Stimulated activated CD8-positive, alpha-beta memory T cell treated with anti-CD3 and anti-CD28 coated beads, Interleukin-7, amount 100 ng/mL, for 1 hour (primary cell): ENCODE measurements at places on chromosomes 7 and 10.

GRCh38 chr7:85167636-85168035 is 19.2 kb downstream of the SEMA3D start:
- no peak for DNase-seq

- DNase-seq: no peak
Measured at GRCh38 chr10:124879136-124879535, 62.8 kb upstream of the ZRANB1 start.

GRCh38 chr7:158645842-158646241 is 58.2 kb upstream of the PTPRN2 start:
- DNase-seq: no peak

- no peak for DNase-seq
Measured at GRCh38 chr7:50068850-50069551, 24.0 kb downstream of the ZPBP start.

DNA sequence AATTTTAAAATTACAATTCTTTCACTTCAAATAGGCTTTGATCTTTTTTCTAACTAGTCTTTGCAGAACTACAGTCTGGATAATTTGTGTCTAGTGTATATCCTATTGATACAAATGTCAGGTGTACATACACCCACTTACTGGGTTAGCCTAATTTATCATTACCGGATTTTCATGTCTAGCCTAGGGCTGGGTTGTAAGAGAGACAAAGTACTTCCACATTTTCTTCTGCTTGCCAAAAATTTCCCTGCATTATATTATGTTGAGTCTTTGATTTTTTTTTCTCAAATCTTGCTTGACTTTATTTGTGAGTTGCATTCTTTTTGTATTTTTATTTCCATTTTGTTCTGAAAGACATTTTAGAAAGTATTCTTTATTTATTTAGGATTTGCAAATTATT is 284.8 kb upstream of the FZD8 start:
- DNase-seq: no peak

DNA sequence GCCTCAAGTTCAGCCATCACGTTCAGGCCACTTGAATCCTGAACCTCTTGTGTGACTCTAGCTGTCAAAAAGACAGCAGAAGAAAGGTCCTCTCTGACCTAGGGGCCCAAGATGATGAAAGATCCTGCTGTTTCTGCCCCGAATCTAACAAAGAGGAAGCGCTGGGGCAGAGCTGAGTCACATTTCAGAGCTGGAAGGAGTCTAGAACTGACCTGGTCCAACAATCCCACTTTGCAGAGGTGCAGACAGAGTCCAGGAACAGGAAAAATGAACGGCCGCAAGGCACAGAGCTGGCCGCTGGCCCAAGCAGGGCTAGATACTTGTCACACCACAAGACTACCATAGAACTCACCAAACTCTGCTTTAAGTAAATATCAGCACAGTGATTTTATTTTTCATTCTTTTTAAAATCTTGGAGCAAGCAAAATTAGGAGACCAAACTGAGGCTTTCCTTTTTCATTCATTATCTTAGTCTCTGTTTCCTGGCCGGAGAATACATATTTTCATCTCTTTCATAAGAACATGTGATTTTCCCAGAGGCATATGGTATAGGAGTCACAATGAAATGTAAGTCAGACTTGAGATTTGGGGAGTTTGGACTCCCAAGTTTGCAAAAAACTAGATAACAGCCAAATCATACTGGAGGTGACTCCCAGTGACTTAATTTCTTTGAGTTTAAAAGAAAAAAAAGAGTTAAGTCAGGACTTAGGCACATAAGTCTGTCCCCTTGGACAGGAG is 52.8 kb downstream of the CHST15 start:
- no peak for DNase-seq

GRCh38 chr10:27529010-27529783 is 25.1 kb downstream of the RAB18 start:
- DNase-seq: no peak

GRCh38 chr10:55374060-55374459 is 573.0 kb upstream of the PCDH15 start:
- DNase-seq: no peak

GRCh38 chr10:75367021-75367487 is 34.5 kb downstream of the ZNF503 start:
- DNase-seq: no peak

- no peak for DNase-seq
Measured at GRCh38 chr7:40348126-40348728, 213.4 kb downstream of the SUGCT start.

- DNase-seq: no peak
Measured at GRCh38 chr10:101040061-101040460, 9.0 kb downstream of the SFXN3 start.

GRCh38 chr7:16491148-16491547 is 25.6 kb upstream of the SOSTDC1 start:
- no peak for DNase-seq

- DNase-seq: no peak
Measured at GRCh38 chr10:124318076-124318475, 100.6 kb downstream of the OAT start.

DNA sequence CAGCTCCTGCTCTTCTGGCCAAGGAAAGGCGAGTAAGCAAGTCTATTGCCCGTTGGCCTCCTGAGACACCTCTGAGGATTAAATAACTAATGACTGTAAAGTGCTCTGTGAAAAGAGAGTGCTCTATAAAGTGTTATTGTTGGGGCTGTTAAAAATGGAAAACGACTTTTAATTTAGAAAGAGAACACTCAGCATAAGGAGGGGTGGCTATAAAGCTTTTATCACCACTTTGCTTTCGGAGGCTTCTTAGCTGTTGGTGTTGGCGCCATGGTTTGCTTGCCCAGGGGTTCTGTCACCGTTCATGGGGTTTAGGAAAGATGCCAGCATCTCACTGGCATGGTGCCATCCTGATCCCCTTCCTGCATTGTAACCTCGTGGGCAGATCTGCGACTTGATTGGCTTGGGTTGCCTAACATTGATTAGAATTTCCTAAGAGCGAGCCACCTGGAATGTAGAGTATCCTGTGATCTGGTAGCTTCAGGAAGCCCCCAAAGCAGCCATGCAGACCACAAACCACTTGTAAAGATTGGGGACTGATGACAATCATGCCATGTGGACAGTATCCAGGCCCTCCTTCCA is 509.9 kb downstream of the LRMDA start:
- no peak for DNase-seq

- DNase-seq: no peak
Measured at GRCh38 chr10:70786799-70787415, 1.7 kb upstream of the TBATA start.

DNA sequence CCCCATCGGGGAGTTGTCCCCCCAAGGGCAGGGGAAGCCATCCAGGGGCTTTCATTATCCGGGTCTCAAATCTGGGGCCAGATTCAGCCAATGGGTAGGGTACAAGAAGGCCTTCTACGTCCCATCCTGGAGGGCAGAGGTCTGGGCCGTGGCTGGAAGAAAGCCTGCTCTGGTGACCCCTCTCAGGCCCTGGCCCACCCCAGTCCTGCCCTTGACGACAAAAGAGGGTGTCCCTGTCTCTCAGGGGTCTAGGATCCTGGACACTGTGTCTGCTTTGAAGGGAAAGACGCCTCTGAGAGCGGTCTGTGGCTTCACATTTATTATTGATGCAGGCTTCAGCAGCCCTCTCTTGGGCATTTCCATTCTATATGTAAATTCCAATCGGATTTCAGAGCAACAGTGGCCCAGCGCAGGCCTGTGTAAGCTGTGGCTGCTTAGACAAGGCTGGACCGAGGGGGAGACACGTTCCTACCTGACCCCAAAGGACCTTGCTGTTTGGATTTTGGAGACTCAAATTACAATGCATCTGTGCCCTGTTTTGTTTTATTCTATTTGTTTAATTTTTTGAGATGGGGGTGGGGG is 83.2 kb upstream of the BAIAP2L1 start:
- no peak for DNase-seq

DNA sequence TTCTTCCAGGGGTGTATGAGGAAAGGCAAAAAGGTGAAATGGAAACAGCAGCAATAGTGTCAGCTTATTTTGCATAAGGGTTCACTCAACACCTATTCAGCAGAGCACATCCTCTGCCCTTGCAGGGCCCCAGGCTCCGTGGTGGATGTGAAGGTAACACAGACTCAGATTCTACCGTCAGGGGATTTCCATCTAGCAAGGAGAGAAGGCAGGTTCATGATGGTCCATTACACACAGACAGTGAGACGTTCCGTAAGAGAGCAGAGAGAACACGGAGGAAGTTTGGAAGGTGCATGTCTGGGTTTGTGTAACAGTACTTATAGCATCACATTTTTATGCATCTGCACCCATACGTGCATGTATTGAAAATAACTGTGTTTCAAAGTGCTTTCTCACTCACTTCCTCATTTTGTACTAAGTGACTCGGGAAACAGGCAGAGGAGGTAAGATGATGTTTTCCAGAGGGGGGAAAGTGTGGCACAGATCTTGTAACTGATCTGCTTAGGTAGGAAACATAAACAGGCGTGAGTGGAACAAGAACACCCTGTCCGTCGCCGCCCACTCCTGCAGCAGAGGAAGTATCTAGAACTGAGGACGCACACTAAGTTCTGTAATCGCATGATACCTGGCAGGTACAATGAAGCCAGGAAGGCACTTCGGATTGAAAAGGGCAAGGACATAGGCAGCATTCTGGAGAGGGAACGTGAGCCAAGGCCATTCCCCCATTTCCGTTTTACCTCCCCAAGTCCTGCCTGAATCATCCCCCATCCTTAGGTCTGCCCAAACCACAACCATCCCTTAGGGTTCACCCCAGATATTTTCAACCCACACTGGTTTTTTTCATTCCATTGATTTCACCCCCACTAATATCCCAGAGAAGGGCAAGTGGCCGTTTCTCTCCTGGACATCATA is 1.0 kb upstream of the ENO4 start:
- DNase-seq: no peak

DNA sequence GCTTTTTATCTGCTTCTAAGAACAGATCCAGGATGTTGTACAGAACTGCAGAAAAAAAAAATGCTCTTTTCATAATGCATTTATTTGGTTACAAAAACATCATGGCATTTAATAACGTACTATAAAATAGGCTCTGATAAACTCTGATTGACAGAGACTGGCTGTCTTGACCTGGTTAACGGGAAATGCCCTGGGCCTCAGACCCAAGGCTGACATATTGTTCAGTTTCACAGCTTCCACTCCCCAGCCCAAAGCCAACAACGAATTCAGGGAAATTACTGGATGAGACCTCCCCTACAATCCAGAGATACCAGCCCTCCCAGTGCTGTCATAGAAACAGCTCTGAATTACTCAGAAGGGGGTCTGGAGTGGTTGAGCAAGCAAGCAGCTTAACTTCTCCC is 260.1 kb downstream of the CREB5 start:
- no peak for DNase-seq

DNA sequence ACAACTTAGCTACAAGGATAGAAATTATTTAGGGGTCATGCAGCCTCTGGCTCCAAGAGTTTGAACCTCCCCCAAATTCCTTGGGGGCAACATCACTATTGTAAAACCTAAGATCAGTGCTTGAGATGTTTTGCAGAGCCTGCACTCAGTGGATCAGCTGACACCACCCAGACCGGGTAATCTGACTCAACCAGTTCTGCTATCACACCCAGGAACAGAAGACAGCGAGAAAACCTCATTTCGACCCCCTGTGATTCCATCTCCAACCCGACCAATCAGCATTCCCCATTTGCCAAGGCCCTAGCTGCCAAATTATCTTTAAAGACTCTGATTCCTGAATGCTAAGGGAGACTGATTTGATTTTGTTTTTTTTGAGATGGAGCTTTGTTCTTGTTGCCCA is 5.2 kb downstream of the TACR2 start:
- DNase-seq: no peak

- DNase-seq: peak; percentile 57
Measured at GRCh38 chr10:118698421-118698820, 56.3 kb downstream of the CACUL1 start.

DNA sequence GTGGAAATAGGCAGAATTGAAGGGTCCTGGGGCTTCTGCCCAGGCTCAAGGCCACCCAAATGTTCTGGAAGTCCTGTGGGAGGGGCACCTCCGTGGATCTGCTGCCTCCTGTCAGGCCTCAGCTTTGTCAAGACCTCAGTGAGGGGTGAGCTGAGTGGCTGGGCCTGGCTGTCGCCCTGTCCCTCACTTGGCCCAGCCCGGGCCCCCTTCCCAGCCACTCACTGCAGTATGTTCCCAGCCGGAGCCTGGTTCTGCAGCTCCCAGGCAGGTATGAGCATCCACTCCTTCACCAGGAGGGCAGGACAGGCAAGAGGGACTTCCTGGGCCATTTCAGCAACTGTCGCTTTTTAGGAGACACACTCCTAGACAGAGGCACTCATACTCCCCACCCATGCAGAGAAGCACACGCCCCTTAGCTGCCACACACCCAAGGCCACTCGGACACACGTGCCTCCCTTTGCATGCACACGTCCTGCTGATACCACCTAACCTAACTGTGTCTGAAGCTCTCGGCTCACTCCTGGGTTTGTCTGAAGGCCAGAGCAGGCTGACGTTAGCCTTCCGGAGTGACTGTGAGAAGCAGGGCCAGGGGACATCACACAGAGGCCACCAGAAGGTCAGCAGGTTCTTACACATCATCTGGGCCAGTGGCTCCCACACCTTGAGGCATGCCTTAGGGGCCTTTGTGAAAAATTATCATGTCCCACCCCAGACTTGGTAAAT is 72.2 kb upstream of the COL13A1 start:
- no peak for DNase-seq

GRCh38 chr7:102967798-102968197 is 55.0 kb downstream of the LRRC17 start:
- DNase-seq: no peak

DNA sequence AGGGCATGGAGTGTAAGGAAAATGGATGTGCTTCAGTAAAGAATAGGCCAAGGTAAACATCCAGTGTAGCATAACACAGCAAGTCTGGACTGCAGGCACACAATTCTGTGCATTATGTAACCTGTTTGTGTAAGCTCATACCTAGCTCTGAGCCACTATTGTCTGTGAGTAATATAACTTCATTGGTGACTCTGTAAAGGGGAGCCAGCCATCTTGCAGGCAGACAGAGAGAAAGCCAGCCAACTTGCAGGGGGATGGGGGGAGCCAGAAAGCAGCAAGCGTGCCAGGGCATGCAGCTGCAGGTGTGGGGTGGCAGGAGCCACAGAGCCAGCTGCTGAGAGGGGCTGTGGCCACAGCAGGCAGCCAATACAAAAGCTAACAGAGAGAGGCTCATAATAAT is 449.2 kb downstream of the IPMK start:
- DNase-seq: no peak

GRCh38 chr10:122510736-122511135 is 49.4 kb downstream of the HTRA1 start:
- no peak for DNase-seq

DNA sequence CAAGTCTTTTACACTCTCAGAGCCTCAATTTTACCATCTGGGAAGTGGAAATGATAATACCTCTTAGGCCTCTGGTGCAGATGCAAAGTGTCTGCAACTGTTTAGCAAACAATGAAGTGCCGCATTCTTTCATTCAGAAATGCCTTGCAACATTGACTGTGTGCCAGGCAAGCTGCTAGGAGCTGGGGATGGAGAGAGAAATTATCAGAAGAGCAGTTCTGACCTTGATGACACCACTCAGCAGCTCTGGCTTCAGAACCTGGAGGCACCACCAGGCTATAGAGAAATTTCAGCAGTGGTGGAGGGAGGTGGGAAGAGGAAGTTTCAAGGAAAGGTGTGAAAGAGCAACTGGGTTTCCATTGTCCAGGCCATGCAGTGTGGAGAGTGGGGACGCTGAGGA is 78.1 kb upstream of the HABP2 start:
- DNase-seq: no peak

GRCh38 chr10:64494901-64495300 is 973.7 kb downstream of the REEP3 start:
- no peak for DNase-seq
